ENCODE measurements at places on chromosomes 7 and 10. TPM values are rescaled to one million over a fixed set of nuclear protein-coding genes. Genes with fewer than 3 reads are reported as not detected.

Gene HOXA1
- total RNA-seq = 1.7 TPM

DNA sequence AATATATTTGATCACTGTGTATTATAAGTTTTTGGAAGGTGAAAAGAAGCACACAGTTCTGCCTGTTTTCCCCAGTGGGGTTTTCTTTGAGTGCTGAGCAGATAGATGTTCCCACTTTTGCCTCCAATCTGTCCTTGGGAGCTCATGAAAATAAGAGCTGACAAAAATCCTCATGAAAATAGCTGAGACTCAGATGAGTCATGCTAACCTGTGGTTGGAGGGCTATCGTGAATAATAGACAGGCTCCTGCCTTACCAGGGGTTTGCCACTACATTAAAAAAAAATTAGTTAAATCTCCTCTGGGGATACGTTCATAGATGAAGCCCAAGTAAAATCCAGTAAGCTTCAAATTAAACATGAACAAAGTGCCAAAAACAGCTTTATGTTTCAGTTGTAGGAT, 10.9 kb upstream of the AOAH start:
- no peaks in the 10 kb centered on the region for H3K36me3 ChIP-seq
- no peak overlapping the region for H3K4me3 ChIP-seq
- peaks cover 7% of the 10 kb centered on the region for H3K4me1 ChIP-seq
- H3K27me3 ChIP-seq = no peaks in the 10 kb centered on the region

DNA sequence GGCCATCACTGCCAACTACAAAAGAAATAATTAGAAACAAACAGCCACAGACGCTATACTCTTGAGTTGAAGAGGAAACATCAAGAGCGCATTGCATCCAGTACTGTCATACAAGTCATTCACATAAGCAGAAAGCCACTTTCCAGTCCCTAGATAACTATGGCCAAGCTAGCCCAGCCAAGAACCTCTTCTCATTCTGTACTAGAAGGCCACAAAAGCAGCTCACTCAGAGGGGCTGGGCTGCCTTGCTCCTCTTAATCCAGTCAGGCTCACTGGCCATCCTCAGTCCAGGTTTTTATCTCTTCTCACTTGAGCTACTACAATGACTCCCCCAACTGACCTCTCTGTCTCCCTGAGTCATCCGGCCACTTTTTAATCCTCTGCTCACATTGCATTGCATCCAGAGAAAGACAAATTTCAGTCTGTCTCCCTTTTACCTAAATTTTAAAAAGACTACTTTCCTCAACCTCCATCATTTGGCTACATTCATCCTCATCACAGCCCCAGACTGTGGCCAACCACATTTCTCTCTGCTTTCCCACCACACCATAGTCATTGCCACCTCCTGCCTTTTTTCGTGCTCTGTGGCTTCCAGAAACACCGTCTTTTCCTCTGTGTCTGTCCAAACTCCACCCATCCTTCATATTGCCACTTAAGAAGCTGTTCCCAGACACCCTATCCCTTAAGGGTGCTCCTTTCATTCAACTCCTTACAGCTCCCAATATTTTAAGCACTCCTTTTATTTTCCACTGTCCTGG, 25.0 kb downstream of the PPP1R3C start:
- no peak overlapping the region for H3K4me3 ChIP-seq
- H3K4me1 ChIP-seq = no peaks in the 10 kb centered on the region
- no peaks in the 10 kb centered on the region for H3K36me3 ChIP-seq
- no peaks in the 10 kb centered on the region for H3K27me3 ChIP-seq
- no peak for DNase-seq

DNA sequence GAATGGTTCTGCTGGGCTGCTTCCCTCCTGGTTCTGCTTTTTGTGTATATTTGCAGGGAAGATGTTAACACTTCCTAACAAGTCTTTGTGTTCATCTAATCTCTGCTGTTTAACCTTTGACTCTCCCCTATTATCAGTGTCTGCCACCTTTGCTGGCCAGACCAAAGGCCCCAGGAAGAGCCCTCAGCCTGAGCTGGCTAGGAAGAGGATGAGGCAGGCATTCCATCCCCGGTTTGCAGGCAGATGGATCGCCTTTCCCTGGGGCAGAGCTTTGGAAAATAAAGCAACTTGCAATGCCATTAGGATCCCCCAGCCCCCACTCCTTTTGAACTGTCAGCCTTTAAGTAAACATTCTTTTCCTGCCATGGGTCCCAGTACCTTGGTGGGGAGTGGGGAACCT, 19.0 kb downstream of the DPCD start:
- H3K4me1 ChIP-seq = no peaks in the 10 kb centered on the region
- H3K36me3 ChIP-seq = no peaks in the 10 kb centered on the region
- no peak for DNase-seq
- no peak overlapping the region for H3K27ac ChIP-seq
- H3K27me3 ChIP-seq = no peaks in the 10 kb centered on the region
- no peak overlapping the region for H3K4me3 ChIP-seq

Gene ZNF736
- 4.6 TPM for total RNA-seq

Gene PLA2G12B
- 67.3 TPM for total RNA-seq

Gene IGF2BP3
- not detected for total RNA-seq

DNA sequence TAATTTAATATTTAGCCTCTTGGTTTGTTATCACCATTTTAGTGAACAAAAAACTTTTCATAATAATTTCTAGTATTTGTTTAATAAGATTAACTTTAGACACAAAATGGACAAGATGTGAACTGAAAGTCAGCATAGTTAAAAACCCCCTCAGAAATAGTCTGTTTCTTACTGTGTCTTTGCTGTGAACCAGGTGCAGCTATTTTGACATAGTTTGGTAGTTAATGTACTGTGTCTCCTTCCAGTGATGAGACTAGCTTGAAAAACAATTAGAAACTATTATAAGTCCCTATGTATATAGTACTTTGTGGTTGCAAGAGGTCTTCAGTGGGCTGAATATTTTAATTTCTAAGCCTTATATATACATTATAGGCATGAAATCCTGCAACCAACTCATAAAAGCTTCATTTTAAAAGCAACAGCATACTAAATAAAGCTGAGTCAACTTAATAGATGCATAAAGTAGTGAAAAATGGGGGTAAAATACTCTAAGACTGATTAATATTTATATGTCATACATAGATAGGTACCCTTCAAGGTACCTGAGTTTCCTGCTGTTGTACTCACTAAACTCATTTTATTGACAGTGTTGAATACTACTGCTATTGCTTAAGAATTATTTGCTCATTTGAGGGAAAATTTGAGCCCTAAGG, 19.2 kb downstream of the DMTF1 start:
- H3K27me3 ChIP-seq = no peaks in the 10 kb centered on the region
- H3K36me3 ChIP-seq = peaks cover 96% of the 10 kb centered on the region
- no peak overlapping the region for H3K4me3 ChIP-seq
- H3K27ac ChIP-seq = no peak overlapping the region
- H3K4me1 ChIP-seq = no peaks in the 10 kb centered on the region

DNA sequence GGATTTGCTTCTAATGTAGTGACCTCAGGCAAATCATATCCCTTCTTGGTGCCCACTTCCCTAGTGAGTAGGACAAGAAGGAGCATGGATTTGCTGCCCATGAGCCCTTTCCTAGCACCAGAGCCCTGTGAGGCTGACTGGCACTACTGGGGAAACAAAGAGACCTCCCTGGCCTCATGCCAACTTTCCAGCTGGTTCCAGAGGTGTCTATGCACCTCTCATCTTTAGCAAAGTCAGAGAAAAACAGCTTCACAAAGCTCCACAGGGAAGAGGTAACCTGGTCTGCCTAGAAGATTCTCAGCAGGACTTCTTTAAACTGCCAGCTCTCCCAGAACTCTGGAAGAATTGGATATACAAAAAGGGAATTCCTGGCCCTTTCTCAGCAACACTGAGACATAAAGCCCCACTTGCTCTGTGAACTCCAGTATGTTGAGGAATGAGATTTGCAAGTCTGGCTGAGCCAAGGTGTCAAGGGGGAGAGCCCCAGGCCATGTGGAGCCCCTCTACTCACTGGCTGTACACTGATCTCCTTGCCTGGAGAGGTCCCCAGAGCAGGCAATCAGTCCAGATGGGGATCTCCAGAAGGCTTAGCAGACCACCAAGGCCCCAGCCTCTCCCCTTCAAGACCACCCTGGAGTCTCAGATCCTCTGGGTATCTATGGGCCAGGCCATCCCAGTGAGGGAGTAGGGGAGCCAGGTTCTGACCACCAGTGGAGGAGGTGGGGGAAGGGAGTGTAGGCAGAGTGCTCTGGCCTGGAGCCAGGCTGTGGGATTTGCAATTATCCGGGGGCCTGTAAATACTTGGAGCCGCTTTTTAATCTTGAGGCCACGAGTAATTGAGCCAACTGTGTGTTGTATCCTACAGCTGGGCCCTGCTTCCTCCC, 24.4 kb upstream of the RBM20 start:
- no peaks in the 10 kb centered on the region for H3K36me3 ChIP-seq
- H3K27me3 ChIP-seq = no peaks in the 10 kb centered on the region
- H3K27ac ChIP-seq = no peak overlapping the region
- DNase-seq = no peak
- no peaks in the 10 kb centered on the region for H3K4me1 ChIP-seq

Measured in Peyer's patch (tissue), 4 donors.